ENCODE measurements at places on chromosomes 3 and 15. TPM values are rescaled to one million over a fixed set of nuclear protein-coding genes. Genes with fewer than 3 reads are reported as not detected.

GRCh38 chr3:32991781-32992180, 40.3 kb downstream of the CCR4 start:
- DNase-seq: no peak

- no peak for DNase-seq
These were observed 820.8 kb downstream of the IGSF11 start for GRCh38 chr3:118213892-118214291.

- DNase-seq: no peak
These were observed 76.9 kb upstream of the STXBP5L start for GRCh38 chr3:120831066-120831465.

DNA sequence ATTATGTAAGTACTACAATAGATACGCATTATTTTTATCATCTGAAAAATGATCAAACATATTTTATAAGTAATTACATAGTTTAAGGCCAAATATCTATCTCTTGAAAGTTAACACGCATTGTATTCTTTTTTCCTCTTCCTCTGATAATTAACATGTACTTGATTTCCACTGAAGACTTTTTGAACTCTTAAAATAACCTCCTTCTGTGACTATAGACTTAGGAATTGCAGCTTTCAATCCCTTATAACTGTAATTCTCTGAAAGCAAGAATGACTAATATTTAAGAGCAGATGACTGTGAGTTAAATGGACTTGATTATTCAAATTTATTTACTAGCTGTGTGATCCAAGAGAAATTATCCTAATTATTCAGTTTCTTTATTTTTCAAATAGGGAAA, 730.6 kb upstream of the NECTIN3 start:
- DNase-seq: no peak

- no peak for DNase-seq
These were observed 277.0 kb upstream of the PLSCR5 start for GRCh38 chr3:146881966-146882760.

- no peak for DNase-seq
These were observed 3.4 kb upstream of the DGKG start for GRCh38 chr3:186365202-186365974.

DNA sequence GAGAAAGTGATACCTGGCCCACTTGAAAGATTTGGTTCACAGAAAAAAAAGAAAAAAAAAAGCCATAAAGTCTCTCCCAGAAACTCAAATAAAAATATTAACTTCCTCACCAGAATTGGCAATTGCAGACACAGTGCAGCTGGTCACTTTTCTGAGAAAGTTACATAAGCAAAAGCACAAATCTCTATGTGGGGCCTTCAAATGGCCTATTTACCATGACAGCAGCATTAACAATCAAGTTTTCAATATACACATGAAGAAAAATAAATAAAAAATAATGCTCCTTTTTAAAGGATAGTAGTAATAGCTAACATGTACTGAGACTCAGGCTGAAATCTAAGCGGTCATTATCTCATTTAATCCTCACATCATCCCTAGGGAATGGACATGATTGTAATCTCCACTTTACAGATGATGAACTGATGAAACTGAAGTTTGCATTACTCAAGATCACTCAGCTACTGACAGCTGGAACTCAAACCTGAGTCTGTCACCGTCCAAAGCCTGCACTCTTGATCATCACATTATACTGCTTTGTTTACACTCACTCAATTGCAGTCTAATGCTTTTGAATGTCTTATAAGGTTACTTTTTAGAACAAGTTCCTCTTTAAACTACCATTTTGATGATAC, 3.3 kb downstream of the NPTN start:
- DNase-seq: no peak

GRCh38 chr3:61924090-61924735, 362.8 kb downstream of the PTPRG start:
- no peak for DNase-seq

DNA sequence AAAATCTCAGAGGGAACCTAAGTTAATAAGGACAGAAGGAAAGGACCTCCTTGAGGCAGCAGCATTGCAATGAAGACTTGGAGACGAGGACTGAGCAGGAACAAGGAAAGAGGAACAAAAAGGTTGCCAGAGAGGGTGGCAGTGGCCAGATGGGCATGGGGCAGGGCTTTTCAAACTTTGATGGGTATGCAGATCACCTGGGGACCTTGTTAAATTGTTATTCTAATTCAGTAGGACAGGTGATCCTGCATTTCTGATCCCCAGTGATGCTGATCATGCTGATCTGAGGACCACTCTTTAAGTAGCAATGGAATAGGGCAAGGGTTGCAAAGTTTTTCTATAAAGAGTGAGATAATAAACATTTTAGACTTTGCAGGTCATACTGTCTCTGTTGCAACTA, 11.1 kb downstream of the COL6A6 start:
- no peak for DNase-seq

GRCh38 chr3:177529071-177529550, 331.8 kb upstream of the TBL1XR1 start:
- DNase-seq: no peak

DNA sequence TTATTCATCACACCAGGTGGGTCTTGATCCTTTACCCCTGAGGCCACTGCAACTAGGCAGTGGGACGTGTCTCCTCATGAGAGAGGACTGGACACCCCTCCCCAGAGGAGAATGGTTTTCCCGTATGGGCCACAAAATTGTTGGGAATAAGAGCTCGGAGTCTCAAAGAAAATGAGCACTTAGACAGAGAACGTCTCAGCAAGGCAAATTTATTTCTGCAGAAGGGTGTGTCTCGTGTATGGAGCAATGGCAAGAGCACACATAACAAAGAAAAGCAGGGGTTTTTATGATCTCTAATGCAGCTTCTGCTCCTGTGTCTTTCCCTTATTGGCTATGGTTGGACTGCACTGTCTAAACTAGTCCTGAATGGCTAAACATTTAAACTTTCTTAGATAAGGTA, 803.5 kb downstream of the PLOD2 start:
- no peak for DNase-seq

GRCh38 chr15:77825252-77825542, 192.5 kb upstream of the LINGO1 start:
- no peak for DNase-seq

DNA sequence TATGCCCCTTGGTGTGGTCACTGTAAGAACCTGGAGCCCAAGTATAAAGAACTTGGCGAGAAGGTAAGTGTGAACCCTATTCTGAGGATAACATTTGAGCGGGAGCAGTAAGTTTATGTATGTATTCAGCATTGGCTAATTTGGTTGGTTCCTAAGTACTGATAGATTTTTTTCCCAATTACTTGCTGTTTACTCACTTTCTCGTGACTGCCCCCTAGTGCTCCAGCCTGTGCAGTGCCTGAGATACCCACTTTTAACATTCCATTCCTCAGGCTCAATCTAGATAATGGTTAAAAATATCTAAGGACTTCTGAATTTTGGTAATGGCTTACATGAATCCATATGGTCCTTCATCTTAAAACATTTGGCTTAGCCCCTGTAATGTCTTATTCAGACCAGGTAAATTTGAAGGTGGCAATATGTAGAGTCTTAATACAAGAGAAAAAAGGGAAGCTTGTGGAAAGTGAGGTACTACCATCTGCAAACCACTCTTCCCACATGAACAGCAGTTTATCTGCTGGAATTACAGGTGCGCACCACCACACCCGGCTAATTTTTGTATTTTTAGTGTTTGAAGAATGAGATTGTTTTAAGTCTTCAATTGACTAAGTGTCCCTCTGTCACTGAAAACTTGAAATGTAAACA, 7.1 kb downstream of the ELL3 start:
- DNase-seq: peak; percentile 52

- peak; percentile 16 for DNase-seq
These were observed 229.5 kb downstream of the TUSC7 start for GRCh38 chr3:116939091-116939490.

GRCh38 chr3:107493134-107493533, 29.6 kb upstream of the BBX start:
- no peak for DNase-seq

GRCh38 chr15:84950570-84951111, 31.0 kb upstream of the PDE8A start:
- DNase-seq: no peak

GRCh38 chr3:73055583-73055982, 5.9 kb upstream of the EBLN2 start:
- DNase-seq: peak; percentile 7

GRCh38 chr3:56980243-56980642, 80.2 kb upstream of the SPATA12 start:
- DNase-seq: no peak

DNA sequence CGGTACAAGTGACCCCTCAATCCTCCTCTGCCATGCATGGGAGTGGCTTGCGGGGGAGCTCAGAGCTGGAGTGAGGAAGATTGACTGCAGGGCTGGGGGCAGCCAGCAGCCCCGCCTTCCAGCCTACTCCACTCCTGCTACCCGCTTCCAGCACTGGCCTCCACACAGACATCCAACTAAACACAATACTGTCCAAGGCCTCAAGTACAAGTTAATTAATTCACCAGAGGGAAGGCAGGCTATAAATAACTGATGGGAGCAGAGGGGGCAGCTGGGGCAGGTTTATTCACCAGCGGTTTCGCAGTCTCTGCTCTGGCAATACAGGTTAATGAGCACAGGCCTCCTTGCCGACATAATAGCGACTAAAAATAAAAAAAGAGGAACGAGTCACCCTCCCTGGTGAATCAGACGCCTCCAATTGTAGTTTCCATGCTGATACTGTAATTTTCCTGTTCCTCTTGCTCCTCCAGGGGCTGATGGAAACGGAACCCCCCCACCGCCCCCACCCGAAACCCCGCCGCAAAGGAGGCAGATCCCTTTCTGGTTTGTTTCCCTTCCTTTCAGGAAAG, 166.4 kb upstream of the TLE3 start:
- DNase-seq: no peak

GRCh38 chr3:64110071-64110470, 86.8 kb upstream of the PSMD6 start:
- no peak for DNase-seq

The TM4SF18 gene
- not detected for total RNA-seq

The MYO5C gene
- 48.4 TPM for total RNA-seq

The RBP2 gene
- total RNA-seq: not detected

The PLSCR2 gene
- 2.9 TPM for total RNA-seq

The PGBD4 gene
- 1.3 TPM for total RNA-seq

The HCLS1 gene
- total RNA-seq: 2.5 TPM

The ZCWPW2 gene
- 0.42 TPM for total RNA-seq

The SAMD7 gene
- not detected for total RNA-seq

Measured in Calu3 (cell line).